ENCODE measurements at places on chromosomes 7 and 10.

DNA sequence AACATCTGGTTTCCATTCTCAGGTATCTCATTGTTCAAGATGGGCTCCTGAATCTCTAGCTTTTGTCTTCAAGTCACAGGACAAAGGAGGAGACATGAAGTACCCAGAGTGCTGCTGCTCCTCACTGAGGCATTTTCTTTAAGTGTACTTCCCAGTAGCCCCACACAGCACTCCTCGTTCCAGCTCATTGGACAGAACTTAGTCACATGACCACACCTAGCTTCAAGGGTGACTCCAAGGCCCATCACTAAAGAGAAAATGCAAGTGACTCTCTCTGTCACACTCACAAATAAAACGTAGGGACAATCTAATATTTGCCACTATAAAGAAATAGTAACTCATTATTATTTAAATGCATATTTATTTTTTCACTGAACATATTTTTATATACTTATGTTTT lies 58.3 kb upstream of the NEUROD6 start:
- DNase-seq: no peak

- DNase-seq: no peak
Observed at GRCh38 chr10:52394246-52394645, 80.2 kb downstream of the DKK1 start.

- no peak for DNase-seq
Observed at GRCh38 chr7:85413718-85414117, 226.9 kb upstream of the SEMA3D start.

GRCh38 chr7:136891850-136892249 lies 23.4 kb downstream of the CHRM2 start:
- no peak for DNase-seq

- peak; percentile 57 for DNase-seq
Observed at GRCh38 chr10:113788604-113789083, 37.2 kb downstream of the PLEKHS1 start.

GRCh38 chr10:78038105-78038504 lies 4.4 kb downstream of the RPS24 start:
- DNase-seq: peak; percentile 62

DNA sequence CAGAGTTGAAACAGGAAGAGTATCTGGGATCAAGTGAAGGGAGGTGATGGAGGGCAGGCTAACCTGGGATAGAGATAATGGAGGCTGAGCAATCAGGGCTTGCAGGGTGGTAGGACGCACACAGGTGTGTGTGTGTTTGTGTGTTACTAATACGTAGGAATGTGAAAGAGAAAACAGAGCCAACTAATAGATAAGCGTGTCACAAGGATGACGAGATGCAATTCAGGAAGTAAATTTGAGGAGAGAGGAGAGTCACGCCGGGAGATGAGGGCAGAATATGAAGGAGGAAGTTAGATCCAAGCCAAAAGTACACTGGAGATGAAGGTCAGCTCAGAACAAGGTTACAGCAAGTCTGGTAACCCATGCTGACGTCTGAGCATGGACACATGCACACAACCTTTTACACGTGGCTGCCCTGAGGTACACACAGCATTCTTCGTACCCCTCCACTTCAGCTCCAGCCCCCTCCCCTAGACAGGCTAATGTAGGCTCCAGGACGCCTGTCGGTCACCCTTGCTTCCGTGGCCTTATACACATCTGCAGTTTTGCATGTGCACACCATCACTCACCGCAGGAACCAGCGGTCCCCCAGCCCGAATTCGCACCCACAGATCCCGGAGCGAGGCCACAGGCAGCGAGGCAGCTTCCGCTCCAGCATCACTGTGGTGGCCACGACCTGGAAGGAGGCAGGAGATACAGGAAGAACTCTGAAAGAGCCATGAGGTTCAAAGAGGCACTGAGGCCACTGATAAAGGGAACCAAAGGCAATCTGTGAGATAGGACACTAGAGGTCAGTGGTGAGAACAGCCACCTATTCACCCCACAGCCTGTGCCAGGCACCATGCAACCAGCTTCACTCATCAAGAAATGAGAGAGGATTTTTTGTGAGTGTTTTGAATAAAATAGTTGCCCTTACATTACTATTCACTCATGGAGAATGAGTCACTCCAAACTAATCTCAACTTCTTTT lies 23.7 kb upstream of the TRPV6 start:
- peak; percentile 31 for DNase-seq

- no peak for DNase-seq
Observed at GRCh38 chr10:104920476-104920875, 279.4 kb downstream of the SORCS3 start.

DNA sequence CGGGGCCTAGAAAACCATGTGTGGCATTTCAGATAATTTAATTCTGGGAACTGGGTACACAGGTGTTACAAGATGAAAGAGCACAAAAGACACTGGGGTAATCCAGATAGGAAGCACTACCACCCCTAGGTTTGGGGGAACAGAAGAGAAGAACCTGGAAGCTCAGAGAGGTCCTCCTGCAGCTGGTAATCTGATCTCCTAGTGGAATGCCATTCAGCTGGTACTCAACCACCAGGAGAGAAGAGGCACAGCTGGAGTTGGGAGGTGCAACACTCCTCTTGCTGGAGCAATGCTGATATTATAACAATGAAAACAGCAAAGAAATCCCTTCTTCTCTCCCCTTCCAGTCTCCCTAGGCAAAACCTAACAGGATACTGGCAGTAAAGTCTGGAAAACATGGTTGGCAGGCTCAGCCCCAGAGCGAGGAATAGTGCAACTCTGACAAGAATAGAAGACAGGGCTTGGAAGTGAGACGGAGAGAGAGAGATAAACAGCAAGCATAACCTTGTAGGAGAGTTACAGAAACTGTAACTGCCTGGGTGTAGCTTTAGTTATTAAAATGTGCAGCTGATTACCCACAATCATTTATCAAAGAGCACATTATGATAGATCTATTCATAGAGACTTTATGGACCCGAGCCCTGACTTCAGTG lies 35.0 kb downstream of the NRF1 start:
- DNase-seq: no peak

DNA sequence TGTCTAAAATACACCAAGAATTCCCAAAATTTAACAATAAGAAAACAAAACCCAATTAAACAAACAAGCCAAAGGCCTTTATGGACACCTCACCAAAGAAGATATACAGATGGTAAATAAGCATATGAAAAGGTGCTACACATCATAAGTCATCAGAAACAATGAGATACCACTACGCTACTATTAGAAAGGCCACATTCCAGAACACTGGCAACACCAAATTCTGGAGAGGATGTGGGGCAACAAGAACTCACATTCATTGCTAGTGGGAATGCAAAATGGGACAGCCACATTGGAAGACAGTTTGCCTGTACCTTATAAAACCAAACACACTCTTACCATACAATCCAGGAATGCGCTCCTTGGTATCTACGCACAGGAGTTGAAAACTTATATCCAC lies 291.4 kb downstream of the TNS3 start:
- DNase-seq: no peak

DNA sequence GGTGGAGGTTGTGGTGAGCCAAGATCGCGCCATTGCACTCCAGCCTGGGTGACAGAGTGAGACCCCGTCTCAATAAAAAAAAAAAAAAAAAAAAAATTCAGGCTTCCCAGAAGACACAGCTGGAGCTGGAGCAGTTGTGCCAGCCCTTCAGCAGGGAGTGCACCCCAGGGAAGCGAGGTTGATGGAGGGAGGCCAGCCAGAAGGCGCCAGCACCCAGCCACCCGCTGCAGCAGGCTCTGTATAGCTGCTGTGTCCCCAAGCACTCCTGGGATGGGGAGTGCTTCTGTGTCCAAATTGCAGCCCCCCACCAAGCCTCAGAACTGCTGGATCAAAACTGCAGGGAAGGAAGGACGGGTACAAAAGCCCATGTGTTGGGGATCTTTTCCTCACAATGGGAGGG lies 47.8 kb downstream of the COBL start:
- DNase-seq: no peak

DNA sequence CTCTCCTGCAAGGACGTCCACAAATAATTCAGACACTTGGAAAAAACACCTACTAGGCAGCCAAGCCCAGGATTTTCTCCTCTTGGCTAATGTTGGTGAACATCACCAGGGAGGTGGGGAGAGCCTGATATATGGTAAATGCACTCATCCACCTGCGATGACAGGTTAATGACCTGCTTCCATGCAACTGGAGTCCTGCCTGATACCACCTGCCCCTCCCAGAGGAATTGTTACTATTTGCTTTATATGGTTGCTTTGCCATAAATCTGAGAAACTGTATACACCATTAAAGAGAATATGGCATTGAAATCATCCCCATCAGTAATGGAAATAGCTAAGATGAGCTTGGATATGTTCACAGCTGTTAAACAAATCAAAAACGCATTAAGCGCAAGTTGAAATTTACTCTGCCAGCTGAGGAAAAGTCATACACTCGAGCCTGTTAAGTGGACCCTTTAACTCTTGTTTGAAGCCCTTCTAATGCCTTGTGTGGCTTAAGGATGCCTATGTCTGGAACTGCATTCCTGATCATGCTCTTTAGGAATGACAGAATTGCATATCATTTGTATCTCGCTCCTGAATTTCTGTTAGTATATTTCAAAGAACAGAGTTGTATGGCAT lies 208.3 kb downstream of the PRPF18 start:
- DNase-seq: no peak

- DNase-seq: no peak
Observed at GRCh38 chr10:97336006-97336405, 1.5 kb upstream of the FRAT2 start.

- DNase-seq: no peak
Observed at GRCh38 chr10:105718207-105718995, 1077.3 kb downstream of the SORCS3 start.

DNA sequence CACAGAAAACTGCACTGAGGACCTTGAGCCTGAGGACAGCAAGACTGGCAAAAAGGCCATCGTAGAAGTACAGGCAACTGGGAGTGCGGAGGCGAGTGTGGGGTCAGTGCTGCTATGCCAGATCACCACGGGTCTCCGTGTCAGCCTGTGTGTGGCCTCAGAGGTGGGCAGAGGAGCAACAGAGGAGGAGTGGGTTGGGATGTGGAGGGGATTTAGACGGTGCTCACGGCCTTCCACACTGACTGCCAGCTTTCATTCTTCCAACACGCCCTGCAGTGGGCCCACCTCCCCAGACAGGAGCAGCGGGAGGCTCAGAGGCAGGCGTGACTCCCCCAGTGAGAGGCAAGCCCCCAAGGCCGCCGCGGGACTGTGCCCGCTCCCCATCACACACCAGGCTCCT lies 17.0 kb upstream of the ZMIZ1 start:
- no peak for DNase-seq
